ENCODE measurements at places on chromosomes 3 and 15.

DNA sequence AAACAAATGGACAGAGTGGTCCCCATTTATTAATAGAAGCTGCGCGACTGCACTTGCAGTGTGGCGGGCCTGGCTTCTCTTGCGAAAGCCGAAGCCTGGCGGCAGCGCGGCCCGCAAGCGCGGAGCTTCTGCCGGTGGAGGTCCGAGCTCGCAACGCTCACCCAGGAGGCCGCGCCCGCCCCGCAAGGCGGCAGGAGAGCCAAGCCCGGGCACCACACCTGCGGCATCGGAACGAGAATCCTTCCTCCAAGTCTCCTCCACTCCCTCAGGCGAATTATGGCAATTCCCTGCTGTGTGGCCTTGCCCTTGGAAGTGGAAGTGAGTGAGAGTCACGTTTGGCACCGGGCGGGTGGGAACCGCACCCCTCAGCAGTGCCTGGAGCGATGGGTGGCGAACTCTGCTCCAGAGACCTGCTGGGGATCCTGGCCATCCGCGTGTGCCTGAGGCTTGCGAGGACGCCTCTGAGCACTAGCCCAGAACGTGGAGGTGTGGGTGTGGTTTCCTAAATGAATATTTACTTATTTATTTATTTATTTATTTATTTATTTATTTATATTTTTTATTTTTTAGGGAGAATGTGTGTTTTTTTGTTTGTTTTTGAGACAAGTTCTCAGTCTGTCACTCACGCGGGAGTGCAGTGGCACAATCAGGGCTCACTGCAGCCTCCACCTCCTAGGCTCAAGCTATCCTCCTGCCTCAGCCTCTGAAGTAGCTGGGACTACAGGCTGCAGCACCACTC, 133.7 kb upstream of the UBE2E1 start:
- no peak for DNase-seq

GRCh38 chr15:71080705-71081104, 34.6 kb upstream of the THSD4 start:
- DNase-seq = no peak

DNA sequence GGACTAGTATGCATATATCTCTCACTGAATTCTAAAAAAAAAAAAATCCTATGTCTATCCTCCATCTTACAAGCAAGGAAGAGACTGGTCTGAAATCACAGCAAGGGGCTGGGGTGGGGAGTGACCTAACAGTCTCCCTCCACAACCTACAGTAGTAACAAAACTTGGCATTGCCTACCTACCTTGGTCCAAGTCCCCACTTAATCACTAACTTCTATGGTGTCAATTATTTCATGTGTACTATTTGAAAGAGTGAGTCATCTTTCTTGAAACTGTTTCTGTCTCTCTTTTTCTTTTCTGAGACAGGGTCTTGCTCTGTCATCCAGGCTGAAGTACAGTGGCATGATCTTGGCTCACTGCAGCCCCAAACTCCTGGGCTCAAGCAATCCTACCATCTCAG, 36.8 kb downstream of the CHAC1 start:
- no peak for DNase-seq

- DNase-seq = no peak
These were observed 30.0 kb downstream of the CHD2 start for GRCh38 chr15:92930054-92930621.

DNA sequence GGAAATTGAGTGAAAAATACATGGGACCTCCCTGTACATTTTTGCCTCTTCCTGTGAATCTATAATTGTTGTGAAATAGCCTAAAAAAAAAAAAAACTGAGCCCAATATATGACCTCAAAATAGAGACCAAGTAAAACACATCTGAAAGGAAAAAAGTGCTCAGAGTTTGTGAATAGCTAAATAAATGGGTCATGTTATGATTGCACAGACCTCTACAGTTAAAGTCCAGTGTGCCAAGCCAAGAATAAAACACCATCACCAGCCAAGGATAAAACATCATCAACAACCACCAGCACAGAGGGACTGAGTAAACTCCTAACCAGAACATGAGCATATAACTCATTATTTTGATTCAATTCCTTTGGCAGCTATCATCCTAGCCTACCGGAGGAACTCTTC, 115.6 kb upstream of the AGTR1 start:
- no peak for DNase-seq

DNA sequence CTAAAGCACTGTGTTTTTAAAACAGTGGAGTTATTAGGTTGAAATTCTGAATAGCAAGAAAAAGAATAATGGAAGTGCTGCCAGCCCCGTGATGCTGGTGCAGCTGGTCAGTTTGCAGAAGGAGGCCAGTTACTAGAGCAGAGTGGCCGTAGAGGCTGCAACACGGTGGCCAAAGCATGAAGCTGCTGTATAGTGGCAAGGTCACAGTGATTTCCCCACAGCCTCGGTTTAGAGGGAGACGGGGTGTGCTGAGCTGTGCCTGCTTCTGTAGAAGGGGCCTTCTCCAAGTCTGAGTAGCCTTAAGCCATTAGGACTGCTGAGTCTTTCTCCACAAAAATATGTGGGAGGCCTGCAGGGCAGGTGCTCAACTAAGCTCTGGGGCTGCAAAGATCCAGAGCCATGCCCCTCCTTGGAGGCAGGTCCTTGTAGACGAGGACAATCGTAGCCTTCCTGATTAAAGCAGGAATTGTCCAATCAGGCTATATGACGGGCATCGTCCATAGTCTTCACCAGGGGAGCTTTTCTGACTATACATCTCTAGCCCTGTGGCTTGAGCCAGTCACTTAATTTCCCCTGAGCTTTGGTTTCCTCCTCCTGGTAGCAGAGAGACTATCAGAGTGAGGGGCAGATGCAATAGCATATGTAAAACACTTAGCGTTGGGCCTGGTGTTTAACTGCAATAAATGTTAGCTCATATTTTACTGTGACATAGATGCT, 151.6 kb downstream of the PGPEP1L start:
- no peak for DNase-seq

DNA sequence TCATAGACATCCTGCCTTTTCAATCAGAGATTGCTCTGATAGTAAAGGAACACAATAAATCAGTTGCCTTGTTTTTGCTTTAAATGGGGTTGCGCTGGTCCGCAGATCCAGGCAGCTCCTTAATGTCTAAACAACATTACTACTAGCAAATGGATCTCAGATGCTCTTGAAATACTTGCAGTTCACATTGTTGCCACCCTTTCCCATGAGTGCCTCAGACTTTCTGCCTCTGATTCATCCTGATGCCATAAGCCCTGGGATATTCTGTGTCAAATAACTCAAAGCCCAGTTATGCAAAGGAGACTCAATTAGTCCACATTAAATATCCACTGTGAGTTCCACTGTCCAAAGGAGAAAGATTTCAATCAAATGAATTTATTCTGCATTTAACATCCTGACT, 196.7 kb downstream of the PLCH1 start:
- DNase-seq = no peak

GRCh38 chr3:12436514-12437220, 47.6 kb upstream of the TSEN2 start:
- peak; percentile 27 for DNase-seq

- DNase-seq = no peak
These were observed 70.7 kb upstream of the PYGO1 start for GRCh38 chr15:55658886-55659285.

DNA sequence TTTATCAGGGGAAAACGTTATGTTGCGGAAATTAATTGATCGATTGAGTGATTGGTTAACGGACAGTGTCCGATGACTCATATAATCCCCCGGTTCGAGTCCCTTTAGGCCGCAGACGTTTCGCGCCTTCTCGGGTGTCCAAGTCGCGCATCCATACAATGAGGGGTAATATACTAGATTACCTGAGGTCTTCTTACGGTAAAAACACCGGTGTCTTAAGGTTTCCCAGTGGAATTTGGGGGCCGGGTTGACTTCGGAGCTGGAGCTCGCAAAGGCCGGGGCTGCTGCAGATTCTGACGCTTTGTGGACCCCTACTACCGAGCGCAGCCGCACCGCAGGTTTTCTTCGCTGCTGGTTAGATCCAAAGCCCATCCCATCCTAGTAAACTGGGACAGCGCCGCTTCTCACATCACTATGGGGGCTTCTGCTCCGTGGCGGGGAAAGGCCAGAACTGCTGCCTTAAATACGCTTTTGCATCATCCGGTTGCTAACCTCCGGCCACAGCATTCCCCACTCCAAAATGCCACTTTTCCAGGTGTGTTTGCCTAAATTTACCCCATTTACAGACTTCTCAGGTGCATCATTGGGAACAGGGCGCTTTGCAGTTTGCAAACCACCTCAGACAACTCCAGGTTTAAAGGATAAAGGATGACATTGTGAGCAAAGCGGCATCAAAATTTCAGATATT, 858 bp upstream of the SACM1L start:
- no peak for DNase-seq

- DNase-seq = no peak
These were observed 51.1 kb downstream of the STRIT1 start for GRCh38 chr3:155242342-155242741.

DNA sequence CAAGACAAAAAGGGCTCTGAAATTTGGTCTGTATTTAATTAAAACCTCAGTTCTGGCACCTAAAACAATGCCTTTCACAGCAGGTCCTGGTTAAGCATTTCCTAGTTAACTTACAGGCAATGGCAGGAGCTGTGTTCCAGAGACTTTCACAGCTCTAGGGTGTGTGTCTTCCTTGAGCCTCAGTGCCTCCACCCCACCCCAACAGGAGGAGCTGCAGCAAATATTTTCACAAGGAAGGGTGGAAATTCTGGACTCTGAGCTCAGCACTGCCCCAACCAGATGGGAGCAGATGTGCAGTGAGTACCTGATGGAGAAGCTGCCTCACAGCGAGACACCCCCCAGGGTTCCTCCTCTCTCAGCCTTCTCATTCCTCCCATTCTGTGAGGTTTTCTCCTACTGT, 106.3 kb upstream of the SPATA12 start:
- DNase-seq = no peak

DNA sequence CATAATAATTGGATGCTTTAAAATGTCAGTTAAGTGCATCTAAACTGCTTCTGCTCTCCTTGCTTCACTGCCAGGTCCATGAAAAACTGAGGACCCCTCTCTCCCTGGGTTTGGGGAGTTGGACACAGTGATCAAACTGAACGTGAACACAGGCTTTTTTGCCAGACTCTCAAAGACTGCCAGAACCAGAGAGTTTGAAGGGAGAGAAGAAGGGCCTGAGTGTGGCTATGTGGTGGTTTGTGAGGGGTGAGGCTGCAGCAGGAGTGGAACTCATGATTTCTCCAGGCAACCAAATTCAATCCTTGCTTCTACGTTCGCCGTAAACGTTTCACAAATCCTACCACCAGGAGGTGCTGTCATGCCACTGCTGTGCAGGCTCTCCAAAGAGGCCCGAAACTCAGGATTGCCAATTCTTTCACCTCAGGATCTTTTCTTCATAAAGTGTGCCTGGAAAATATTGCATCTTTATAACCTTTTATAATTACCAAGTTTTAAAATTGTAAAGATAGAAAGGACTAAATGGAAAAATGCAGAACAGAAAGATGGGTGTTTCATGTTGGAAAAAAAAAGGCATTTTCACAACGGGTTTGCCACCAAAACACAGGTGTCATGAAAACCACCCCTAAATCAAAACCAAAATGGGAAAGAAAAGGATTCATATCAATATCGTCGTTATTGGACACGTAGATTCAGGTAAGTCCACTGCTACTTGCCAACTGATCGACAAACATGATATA, 19.7 kb downstream of the TM4SF4 start:
- peak; percentile 77 for DNase-seq

GRCh38 chr3:187377842-187378241, 9.7 kb downstream of the RTP4 start:
- DNase-seq = no peak

- DNase-seq = no peak
These were observed 195.1 kb downstream of the DTWD1 start for GRCh38 chr15:49815950-49816349.

DNA sequence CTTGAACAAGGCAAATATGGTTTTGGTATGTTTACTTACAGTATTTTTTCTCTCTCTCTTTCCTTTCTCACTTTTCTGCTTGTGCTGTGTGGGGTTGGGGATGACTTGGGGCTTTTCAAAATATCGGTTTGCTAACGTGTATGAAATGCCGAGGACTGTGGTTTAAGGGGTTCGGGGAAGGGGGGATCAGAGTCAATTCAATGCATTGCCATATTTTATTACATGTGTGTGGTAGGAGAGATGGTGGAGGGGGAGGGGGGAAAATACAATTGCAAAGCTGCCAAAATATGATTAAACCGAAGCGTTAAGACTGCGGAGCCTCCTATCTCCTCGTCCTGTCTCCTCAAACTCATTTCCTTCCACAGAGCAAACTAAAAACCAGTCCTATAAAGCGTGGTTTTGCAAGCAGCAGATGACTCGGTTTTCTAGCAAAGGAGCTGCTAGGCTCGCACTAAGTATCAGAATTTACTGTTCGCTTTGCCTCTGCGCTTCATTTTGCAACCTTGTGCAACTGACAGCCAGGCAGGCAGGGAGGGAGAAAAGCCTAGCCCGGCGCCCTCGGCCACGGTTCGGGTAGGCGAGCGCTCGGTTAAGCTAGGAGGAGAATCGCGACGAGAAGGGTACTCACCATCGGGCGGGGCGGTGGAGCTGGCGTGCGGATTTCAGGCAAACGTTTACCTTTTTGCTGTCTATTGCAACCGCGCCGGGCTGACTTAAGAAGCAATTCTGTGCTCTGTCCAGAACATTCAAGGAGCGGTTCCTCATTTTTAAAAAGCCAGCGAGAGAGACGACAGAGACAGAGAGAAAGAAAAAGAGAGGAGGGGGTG, 4.0 kb upstream of the NR2F2 start:
- DNase-seq = no peak

- peak; percentile 51 for DNase-seq
These were observed 19.4 kb upstream of the UBE2E2 start for GRCh38 chr3:23183731-23184130.

DNA sequence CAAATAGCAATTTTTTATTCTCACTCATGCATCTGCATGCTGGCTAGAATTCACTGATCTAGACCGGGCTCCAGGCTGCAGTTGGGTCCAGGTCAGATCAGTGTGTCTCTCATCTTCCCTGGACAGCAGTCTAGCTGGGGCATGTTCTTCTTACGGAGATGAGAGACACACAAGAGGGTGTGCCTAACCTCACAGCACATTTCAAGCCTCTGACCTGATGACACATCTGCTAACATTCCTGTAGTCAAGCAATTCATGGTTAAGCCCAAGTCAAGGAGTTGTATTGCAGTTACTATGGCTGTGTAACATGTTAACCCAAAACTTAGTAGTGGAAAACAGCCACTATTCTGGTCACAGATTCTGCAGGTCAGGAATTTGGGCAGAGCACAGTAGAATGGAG, 13.1 kb downstream of the BSN start:
- DNase-seq = no peak

GRCh38 chr3:16548721-16549120, 35.2 kb upstream of the RFTN1 start:
- DNase-seq = no peak

- no peak for DNase-seq
These were observed 33.0 kb downstream of the DNAH1 start for GRCh38 chr3:52349131-52349530.

DNA sequence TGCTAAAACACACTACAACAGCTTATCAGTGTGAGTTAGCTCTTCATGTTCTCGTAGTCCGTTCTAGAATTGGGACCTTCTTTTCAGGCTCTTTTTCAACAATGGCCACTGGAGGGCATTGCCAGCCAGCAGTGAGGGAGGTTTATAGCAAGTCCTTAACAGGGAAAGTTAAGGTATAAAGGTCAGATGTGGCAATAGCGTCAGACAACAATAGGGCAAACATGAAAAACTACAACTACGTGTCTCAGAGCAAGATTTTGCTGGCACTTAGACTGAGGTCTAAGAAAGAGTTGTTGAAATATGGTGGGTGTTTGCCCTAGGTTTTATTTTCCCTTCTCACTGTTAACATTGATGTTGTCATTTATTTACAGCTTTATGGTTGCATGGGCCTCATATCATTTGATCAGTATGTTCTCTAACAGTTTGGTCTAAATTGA, 161.4 kb downstream of the GMNC start:
- no peak for DNase-seq

GRCh38 chr3:160378331-160379109, 20.5 kb downstream of the IFT80 start:
- no peak for DNase-seq
